GM12878 (cell line): ENCODE measurements at places on chromosomes 11 and 22. TPM values are rescaled to one million over a fixed set of nuclear protein-coding genes. Genes with fewer than 3 reads are reported as not detected.

- H3K4me1 ChIP-seq, result no peaks in the 10 kb centered on the region
- DNase-seq, result no peak
- no peak overlapping the region for H3K4me3 ChIP-seq
- no peak overlapping the region for H3K27ac ChIP-seq
Observed at GRCh38 chr11:40328890-40329614, 1130.4 kb downstream of the LRRC4C start.

DNA sequence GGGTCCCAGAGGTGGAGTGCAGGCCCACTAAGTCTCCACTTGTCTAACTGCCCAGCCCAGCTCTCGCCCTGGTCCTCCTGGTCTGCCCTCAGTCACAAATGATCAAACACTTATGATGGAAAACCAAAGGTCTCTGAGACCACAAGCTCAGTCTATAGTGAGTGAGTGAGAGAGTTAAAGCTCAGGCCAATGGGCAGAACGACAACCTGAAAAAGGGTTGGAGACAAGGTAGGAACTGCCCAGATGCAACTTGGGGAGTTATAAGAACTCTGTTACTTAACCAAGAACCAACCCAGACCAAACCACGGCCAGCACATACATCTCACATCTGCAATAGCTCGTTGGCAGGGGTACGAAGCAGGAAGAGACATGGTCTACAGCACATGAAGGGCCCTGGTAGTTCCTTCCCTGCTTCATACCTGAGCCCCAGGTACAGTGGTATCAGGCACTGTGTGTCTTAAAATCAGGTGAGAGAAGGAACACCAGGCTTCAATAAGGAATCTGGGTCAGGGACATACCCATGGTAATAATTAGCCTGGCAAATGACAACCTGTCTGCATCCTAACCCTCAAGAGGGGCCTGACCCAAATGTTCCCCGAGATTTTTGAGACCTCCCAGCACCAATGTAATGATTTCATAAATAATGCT lies 35.7 kb downstream of the SERPIND1 start:
- no peak overlapping the region for H3K4me3 ChIP-seq
- H3K27me3 ChIP-seq, result no peaks in the 10 kb centered on the region
- H3K27ac ChIP-seq, result no peak overlapping the region
- no peak for DNase-seq
- H3K4me1 ChIP-seq, result no peaks in the 10 kb centered on the region

PANX2 gene
- total RNA-seq, result 0.32 and 0.44 TPM in 2 replicates

OR10A2 gene
- total RNA-seq, result not detected in 2 replicates
